ENCODE measurements at places on chromosomes 6 and 20.

DNA sequence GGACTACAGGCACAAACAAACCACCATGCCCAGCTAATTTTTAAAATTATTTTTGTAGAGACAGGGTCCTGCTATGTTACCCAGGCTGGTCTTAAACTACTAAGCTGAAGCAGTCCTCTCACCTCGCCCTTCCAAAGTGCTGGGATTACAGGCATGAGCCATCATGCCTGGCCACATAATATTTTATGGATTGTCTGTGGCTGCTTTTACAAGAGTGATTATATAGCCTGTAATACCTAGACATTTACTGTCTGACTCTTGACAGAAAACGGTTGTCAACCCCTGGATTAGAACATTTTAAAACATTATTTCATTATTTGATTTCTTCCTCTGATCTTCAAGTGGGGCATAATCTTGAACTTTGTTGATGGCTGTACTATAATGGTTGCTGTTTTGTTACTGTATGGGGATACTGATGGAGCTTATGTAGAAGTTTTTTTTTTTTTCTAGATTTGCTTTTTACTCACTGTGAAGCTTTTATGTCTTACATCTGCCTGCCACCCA, 14.3 kb downstream of the PARD6B start:
- no peak for DNase-seq

DNA sequence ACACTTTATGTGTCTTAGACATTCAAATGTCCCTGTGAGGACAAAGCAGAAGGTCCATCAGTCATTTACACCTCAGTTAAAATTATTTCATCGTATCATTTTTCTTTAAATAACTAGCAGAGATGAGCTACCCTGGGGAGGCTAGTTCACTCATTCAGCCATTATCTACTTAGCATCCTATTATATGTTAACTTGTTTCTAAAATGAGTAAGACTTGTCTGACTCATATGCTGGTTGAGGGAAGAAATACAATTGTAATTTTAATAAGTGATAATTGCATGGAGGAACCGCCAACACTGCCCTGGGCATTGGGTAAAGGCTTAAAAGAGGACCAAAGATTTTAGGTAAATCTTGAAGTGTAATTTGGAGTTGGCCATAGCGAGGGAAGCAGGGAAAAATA, 12.4 kb upstream of the PTPRK start:
- no peak for DNase-seq

- DNase-seq = no peak
Observed at GRCh38 chr6:169650241-169650958, 51.4 kb downstream of the WDR27 start.

DNA sequence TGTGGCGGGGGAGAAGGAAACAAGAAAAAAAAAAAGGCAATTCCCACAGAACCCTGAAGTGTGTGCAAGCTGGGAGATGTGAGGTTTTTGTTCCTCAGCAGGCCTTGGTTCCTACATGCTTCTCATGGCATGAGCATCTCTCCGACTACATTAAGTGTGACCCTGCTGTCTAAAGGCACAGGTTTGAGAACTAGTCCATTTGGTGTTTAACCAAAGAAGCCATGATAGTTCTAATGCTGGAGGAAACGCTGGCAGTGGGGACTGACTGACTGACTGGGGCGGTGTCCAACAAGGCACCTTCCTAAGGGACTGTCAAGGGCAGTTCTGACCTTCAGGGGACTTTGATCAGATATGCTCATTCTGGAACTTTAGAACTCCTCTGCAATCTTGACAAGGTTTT, 3.8 kb downstream of the TXNDC5 start:
- DNase-seq = no peak

DNA sequence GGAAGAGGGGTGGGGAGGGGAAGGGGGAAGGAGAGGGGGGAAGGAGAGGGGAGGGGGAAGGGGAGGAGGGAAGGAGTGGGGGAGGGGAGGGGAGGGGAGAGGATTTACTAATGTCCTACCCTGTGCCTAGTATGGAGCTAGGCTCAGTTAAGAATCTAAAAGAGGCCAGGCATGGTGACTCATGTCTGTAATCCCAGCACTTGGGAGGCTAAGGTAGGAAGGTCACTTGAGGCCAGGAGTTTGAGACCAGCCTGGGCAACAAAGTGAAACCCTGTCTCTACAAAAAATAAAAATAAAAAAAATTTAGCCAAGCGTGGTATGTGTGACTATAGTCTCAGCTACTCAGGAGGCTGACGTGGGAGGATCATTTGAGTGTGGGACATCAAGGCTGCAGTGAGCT, 13.0 kb downstream of the UBE2J1 start:
- no peak for DNase-seq

DNA sequence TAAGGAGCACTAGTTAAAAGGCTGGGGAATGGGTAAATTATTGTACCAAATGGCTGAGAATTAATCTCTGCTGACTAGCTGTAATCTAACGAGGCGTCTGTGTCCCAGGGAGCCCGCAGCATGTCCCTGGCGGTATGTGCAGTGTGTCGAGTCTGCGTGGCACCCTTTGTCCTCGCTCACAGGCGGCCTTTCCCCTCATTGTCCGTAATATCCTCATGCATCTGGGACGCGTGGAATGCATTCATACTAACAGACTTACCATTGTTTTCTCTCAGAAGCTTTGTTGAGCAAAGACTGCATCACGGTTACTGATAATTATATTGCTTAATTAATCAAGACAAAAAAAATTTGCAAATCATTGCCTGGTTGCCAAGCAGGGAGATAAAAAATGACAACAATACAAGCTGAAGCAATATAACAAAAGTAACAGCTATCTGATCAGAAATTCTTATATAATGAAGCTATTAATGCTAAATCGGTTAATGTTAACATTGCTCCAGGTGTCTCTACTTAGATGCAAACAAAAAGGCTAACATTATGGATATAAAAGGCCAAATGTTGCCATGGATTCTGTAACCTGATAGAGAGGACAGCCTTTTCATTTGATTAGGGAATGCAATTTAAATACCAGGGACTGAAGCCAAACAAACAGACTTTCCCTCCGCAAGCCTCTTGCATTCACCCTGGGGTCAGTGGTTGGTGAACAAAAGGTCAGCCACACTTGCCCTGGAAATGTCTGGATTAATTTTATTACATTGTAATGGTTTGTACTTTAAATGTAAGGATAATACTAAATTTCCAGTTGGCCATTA, 124.8 kb downstream of the INSM1 start:
- DNase-seq = no peak
